ENCODE measurements at places on chromosomes 11 and 22.
A peak's percentile ranks its signal among the peaks of the same experiment; 100 is the strongest.

DNA sequence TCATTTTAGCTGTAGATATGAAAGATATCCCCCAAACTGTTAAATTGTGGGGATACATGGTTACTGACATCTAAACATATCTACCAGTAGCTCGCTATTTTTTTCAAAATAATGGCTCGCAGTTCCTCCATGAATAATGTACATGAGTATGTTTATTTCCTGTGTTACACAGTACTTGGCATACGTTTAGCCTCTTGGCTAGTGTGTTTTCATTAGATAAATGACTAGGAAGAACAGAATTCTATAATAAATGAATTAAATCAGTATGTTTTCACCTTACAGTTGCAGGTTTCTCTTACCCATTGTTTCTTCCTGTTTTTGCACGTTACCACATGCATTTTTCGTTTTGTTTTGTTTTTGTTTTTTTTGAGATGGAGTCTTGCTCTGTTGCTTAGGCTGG is 21.8 kb downstream of the RNF169 start:
- H3K27ac ChIP-seq, result no peak overlapping the region
- H3K4me1 ChIP-seq, result peaks cover 39% of the 10 kb centered on the region
- H3K27me3 ChIP-seq, result no peaks in the 10 kb centered on the region
- H3K36me3 ChIP-seq, result no peaks in the 10 kb centered on the region
- no peak overlapping the region for H3K4me3 ChIP-seq

DNA sequence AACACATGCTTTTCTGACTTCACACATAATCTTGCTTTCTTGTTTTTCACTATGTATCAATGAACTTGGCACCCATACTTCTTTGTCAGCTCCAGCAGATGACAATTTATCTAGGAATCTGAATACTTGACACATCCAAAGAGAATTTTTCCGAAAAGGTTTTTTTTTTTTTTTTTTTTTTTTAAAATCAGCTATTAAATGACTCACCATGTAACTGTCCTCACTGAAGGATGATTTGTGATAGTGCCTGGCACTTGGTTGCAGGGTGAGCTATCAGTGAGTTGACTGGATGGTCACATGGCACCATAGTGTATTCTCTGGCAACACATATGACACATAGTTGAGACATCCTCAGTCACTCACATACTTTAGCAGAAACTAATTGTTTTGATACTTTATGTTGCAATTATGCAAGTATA is 133.4 kb upstream of the E2F8 start:
- no peak overlapping the region for H3K27ac ChIP-seq
- H3K27me3 ChIP-seq, result no peaks in the 10 kb centered on the region
- H3K36me3 ChIP-seq, result no peaks in the 10 kb centered on the region
- DNase-seq, result no peak

DNA sequence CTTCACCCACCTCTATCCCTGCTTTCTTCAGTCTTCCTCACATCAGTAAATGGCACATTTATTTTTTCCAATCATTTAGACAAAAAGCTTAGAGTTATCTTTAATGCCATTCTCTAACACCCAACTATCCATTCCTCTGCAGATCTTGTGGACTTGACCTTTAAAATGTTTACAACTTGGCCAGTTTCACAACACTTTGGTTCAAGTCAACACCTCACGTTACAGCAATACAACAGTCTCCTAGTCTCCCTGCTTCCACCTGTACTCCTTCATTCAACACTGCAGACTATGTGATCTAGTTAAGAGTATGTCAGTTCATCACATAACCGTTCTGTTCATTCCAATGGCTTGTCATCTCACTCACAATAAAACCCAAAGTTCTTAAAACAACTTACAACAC is 305.2 kb downstream of the SWAP70 start:
- H3K27ac ChIP-seq, result no peak overlapping the region
- no peaks in the 10 kb centered on the region for H3K4me1 ChIP-seq
- no peak for DNase-seq

- no peak overlapping the region for H3K4me3 ChIP-seq
- H3K27ac ChIP-seq, result no peak overlapping the region
- H3K36me3 ChIP-seq, result no peaks in the 10 kb centered on the region
Observed at GRCh38 chr11:13760115-13760514, 91.6 kb downstream of the FAR1 start.

GRCh38 chr11:104858882-104859775 is 39.1 kb downstream of the CASP12 start:
- no peak overlapping the region for H3K4me3 ChIP-seq
- no peak for DNase-seq
- no peaks in the 10 kb centered on the region for H3K36me3 ChIP-seq
- H3K27me3 ChIP-seq, result no peaks in the 10 kb centered on the region
- no peaks in the 10 kb centered on the region for H3K4me1 ChIP-seq

DNA sequence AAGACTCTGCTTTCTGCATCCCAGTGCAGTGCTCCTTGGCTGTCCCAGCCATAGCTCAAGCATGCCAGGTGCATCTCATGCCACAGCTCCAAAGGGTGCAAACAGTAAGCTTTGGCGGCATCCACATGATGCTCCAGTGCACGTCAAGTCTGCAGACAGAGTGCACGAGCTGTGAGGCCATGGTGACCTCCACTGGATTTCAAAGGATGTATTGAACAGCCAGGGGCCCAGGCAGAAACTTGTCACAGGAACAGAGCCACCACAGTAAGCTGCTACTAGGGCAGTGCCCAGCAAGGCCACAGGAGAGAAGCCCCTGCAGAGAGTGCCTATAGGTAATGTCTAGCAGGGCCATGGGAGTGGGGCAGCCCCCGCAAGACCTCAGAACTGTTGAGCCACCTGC is 206.8 kb upstream of the DDI1 start:
- H3K4me1 ChIP-seq, result no peaks in the 10 kb centered on the region
- no peaks in the 10 kb centered on the region for H3K27me3 ChIP-seq
- no peak overlapping the region for H3K4me3 ChIP-seq
- H3K27ac ChIP-seq, result no peak overlapping the region

GRCh38 chr22:22064580-22064979 is 82.0 kb upstream of the TOP3B start:
- H3K27me3 ChIP-seq, result no peaks in the 10 kb centered on the region
- no peak for DNase-seq
- H3K27ac ChIP-seq, result no peak overlapping the region
- peaks cover 5% of the 10 kb centered on the region for H3K4me1 ChIP-seq
- H3K36me3 ChIP-seq, result no peaks in the 10 kb centered on the region

DNA sequence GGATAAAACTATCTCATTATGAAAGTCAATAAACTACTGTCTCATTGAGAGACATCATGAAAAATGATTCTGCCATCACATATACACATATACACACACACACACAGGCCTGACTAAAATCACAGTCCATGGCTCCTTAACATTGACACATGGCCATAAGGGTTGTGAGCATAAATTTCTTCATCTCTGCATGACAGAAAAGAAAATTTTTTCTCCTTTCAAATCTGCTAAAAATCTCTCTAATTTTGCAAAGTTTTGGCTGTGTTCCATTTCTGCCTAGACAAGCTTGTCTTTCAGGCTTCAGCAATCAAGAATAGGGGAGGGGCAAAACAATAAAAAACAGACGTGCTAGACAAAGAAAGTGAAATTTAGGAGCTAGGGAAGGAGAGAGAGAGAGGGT is 324.5 kb downstream of the LRRC4C start:
- H3K27me3 ChIP-seq, result no peaks in the 10 kb centered on the region
- H3K4me3 ChIP-seq, result no peak overlapping the region
- H3K27ac ChIP-seq, result no peak overlapping the region
- no peak for DNase-seq

DNA sequence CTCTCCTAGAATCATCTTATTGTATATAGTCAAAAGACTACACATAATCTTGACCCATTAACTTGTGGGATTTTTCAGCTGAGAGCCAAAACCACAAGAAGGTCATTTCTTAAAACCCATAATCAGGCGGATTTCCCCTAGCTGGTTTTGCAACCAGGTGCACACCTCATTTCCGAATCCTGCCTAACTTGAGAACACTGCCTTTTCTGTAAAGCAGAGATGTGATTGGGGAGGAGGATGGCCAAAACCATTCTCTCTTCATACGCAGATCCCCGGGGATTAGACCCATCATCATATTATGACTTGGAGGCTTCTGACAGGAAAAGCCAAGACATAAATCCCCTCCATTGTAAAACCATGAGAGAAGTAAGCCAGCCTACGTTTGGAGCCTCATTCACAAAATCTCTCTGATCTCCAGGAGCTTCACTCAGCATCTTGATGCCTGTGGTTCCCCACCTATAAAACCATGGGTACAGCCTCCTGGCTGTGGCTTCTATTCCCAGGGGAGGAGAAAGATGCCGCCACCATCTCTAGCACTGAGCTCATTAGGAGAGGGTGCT is 191.3 kb downstream of the KIF18A start:
- no peak overlapping the region for H3K4me3 ChIP-seq
- H3K4me1 ChIP-seq, result peaks cover 9% of the 10 kb centered on the region
- peak overlapping the region; percentile 22 for H3K27ac ChIP-seq
- peak; percentile 89 for DNase-seq
- H3K27me3 ChIP-seq, result no peaks in the 10 kb centered on the region

GRCh38 chr11:99063331-99063730 is 42.6 kb downstream of the CNTN5 start:
- H3K27me3 ChIP-seq, result no peaks in the 10 kb centered on the region
- H3K36me3 ChIP-seq, result no peaks in the 10 kb centered on the region
- H3K27ac ChIP-seq, result no peak overlapping the region
- DNase-seq, result no peak

DNA sequence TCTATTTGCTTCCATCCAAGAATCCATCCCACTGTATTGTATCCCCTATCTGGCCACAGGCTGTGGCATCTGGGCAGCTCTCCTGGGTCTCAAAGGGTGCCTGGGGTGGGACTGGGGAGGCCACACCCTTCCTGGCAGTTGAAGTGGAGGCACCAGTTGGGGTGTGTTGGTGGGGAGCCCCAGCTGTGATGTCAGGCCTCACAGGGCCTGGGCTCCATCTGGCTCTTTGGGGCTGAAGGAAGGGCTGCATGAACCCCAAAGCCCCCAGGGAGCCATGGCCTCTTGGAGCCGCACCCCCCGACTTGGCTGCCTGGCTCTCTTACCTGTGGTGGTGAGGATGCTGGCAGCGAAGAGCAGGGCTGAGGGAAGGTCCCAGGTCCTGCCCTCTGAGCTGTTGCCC is 469 bp downstream of the KCNK7 start:
- no peaks in the 10 kb centered on the region for H3K27me3 ChIP-seq
- no peak overlapping the region for H3K27ac ChIP-seq
- H3K4me3 ChIP-seq, result no peak overlapping the region
- H3K36me3 ChIP-seq, result peaks cover 3% of the 10 kb centered on the region

- H3K36me3 ChIP-seq, result no peaks in the 10 kb centered on the region
- DNase-seq, result no peak
- H3K4me3 ChIP-seq, result no peak overlapping the region
Observed at GRCh38 chr11:77140231-77140851, 12.3 kb downstream of the MYO7A start.

DNA sequence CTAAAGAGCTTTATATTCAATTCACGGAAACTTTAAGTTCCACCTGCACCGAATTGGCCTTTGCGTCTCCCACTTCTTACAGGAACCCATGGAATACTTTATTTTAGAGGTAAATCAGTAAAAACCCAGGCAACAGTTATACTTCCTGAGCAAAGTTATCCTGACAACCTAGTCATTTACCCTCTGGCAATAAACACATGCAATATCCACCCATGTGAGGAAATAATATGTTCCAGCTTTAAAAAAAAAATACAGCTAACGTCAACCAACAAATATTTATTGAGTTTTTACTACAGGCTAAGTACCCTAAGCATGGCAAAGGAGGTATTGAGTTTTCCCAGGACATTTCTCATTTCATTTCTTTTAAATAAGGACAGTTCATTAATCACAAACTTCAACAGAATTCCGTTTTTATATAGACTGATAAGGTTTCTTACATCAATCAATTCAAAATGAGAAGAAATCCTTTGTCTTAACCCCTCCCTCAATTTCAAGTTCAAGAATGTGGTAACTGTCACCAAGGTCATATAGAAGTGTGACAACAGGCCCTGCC is 38.3 kb upstream of the CCDC34 start:
- no peaks in the 10 kb centered on the region for H3K27me3 ChIP-seq
- H3K4me3 ChIP-seq, result no peak overlapping the region
- H3K36me3 ChIP-seq, result no peaks in the 10 kb centered on the region
- no peaks in the 10 kb centered on the region for H3K4me1 ChIP-seq
- DNase-seq, result no peak

DNA sequence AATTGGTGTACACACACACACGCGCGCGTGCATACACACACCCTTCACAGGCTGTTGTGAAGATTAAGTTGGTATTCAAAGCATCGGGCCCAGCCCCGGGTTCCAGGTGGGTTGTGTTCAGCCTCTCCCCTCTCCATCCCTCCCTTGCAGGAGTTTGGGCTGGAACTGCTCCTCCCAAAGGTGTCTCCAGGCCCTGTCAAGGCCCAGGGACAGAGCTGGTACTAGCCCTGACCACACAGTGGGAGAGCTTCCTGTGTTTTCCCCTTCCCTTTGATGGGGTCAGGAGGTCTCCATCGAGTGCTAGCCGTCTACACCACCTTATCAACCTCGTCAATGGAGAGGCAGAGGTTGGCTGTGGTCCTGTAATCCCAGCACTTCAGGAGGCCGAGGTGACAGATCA is 36.5 kb upstream of the CSNK1E start:
- no peak for DNase-seq
- no peaks in the 10 kb centered on the region for H3K27me3 ChIP-seq
- no peak overlapping the region for H3K27ac ChIP-seq
- peaks cover 6% of the 10 kb centered on the region for H3K36me3 ChIP-seq
- no peaks in the 10 kb centered on the region for H3K4me1 ChIP-seq

DNA sequence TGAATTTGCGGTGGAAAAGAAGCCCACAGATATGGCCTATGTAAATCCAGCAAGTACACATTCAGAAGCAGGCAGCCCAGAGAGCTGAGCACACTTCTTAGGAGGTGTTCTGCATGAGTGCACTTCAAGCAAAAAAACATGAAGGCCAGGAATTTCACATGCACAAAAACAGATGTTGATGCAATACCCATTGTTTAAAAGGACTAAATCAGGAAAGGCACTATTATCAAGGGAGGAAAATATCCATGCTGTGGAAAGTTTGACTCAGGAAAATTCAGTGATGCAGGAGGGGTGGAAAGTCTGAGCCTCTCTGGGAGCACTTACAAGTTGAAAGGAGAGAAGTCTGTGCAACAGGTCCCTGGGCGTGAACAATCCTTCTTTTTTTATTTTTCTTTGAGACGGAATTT is 15.8 kb upstream of the CARS1 start:
- no peaks in the 10 kb centered on the region for H3K36me3 ChIP-seq
- H3K4me3 ChIP-seq, result no peak overlapping the region
- no peak overlapping the region for H3K27ac ChIP-seq
- no peaks in the 10 kb centered on the region for H3K27me3 ChIP-seq

GRCh38 chr11:119343726-119344125 is 2.8 kb downstream of the MFRP start:
- no peaks in the 10 kb centered on the region for H3K4me1 ChIP-seq
- H3K27me3 ChIP-seq, result peaks cover 9% of the 10 kb centered on the region
- H3K36me3 ChIP-seq, result no peaks in the 10 kb centered on the region
- H3K4me3 ChIP-seq, result no peak overlapping the region
- H3K27ac ChIP-seq, result no peak overlapping the region
